ENCODE measurements at places on chromosomes 2 and 18.

- peak; percentile 70 for DNase-seq
- H3K36me3 ChIP-seq, result no peaks in the 10 kb centered on the region
- no peak overlapping the region for H3K27ac ChIP-seq
- H3K4me3 ChIP-seq, result no peak overlapping the region
- peaks cover 12% of the 10 kb centered on the region for H3K4me1 ChIP-seq
These were observed 5.5 kb upstream of the ARL4C start for GRCh38 chr2:234502285-234502918.

DNA sequence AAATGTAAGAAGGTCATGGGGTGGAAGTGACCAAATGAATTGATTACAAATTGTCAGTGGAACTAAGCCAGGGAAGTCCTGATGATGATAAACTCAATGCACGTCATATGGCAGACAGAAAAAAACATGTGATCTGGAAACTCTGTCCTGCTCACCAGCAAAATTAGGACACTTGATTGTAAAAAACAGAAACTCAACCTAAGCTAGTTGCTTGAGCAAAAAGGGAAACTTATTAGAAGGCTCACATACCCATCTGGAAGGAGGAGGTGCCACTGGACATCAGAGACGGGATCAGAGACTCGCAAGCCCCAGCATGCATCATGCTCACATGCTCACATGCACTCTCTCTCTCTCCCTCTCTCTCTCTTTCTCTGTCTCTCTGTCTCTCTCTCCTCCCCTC is 96.8 kb downstream of the SP3 start:
- H3K27ac ChIP-seq, result no peak overlapping the region
- no peaks in the 10 kb centered on the region for H3K36me3 ChIP-seq
- peaks cover 7% of the 10 kb centered on the region for H3K4me1 ChIP-seq
- no peak overlapping the region for H3K4me3 ChIP-seq

DNA sequence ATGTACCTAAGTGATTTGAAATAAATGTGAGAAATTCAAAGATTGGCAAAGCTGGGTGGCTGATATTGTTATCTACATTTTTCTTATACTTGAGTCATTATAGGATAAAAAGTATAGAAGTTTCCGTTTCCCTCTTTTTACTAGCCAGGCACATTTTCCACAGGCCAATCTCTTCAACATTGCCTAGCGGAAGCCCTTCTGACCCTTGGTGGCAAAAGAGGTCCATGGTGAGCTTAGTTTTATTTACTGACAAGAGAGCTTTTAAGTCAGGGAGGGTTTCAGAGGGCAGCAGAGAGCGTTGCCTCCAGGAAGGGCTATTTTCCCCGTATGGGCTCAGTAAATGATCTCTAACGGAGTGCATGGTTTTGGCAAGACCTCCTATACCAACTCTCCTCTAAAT is 15.1 kb upstream of the RHOB start:
- H3K27me3 ChIP-seq, result no peaks in the 10 kb centered on the region
- DNase-seq, result no peak
- no peaks in the 10 kb centered on the region for H3K36me3 ChIP-seq
- no peak overlapping the region for H3K27ac ChIP-seq

- H3K4me3 ChIP-seq, result no peak overlapping the region
- H3K27ac ChIP-seq, result no peak overlapping the region
- DNase-seq, result no peak
- 0 out of 2 replicates have a peak, but pooled peaks cover 4% of the 10 kb centered on the region for H3K4me1 ChIP-seq
- no peaks in the 10 kb centered on the region for H3K27me3 ChIP-seq
These were observed 117.1 kb upstream of the BOD1L2 start for GRCh38 chr18:57029761-57030160.

DNA sequence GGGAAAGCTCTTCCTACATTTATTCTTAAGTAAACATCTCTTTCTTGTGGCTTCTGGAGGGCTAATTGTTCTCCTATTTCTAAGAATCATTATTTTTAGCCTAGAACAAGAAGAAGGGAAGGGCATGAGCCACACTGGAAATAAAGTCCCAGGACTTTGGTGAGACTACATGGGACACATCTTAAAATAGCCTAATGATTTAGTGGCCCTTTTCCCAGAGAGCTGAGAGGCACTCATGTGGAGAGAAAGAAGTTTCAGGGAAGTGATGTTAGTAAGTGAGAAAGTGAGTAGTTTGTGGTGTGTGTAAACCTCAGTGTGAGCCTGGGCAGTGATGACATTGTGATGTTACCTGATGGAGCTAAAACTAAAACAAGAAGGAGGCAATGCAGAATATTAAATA is 14.6 kb downstream of the ITGA4 start:
- DNase-seq, result no peak
- H3K4me1 ChIP-seq, result peaks cover 8% of the 10 kb centered on the region
- H3K27me3 ChIP-seq, result no peaks in the 10 kb centered on the region
- H3K36me3 ChIP-seq, result 0 out of 2 replicates have a peak, but pooled peaks cover 17% of the 10 kb centered on the region

Data from GM23248 (cell line).